ENCODE measurements at places on chromosomes 5 and 9. TPM values are rescaled to one million over a fixed set of nuclear protein-coding genes. Genes with fewer than 3 reads are reported as not detected.

WNK2 gene
- 30.7 TPM for total RNA-seq

OSMR gene
- 2.2 TPM for total RNA-seq

SLC24A2 gene
- 7.6 TPM for total RNA-seq

C9 gene
- total RNA-seq: not detected

BTNL3 gene
- not detected for total RNA-seq

HSPA5 gene
- 40.8 TPM for total RNA-seq

CCDC69 gene
- 0.49 TPM for total RNA-seq

LIX1 gene
- 4.7 TPM for total RNA-seq

TAF11L5 gene
- not detected for total RNA-seq

SPATA31A5 gene
- total RNA-seq: not detected

S100Z gene
- total RNA-seq: not detected

PLPPR1 gene
- total RNA-seq: 122 TPM

TRIO gene
- 381 TPM for total RNA-seq

SLC35A4 gene
- total RNA-seq: 4.7 TPM

ANKRD34B gene
- 0.25 TPM for total RNA-seq
